ENCODE measurements at places on chromosomes 5 and 9.

DNA sequence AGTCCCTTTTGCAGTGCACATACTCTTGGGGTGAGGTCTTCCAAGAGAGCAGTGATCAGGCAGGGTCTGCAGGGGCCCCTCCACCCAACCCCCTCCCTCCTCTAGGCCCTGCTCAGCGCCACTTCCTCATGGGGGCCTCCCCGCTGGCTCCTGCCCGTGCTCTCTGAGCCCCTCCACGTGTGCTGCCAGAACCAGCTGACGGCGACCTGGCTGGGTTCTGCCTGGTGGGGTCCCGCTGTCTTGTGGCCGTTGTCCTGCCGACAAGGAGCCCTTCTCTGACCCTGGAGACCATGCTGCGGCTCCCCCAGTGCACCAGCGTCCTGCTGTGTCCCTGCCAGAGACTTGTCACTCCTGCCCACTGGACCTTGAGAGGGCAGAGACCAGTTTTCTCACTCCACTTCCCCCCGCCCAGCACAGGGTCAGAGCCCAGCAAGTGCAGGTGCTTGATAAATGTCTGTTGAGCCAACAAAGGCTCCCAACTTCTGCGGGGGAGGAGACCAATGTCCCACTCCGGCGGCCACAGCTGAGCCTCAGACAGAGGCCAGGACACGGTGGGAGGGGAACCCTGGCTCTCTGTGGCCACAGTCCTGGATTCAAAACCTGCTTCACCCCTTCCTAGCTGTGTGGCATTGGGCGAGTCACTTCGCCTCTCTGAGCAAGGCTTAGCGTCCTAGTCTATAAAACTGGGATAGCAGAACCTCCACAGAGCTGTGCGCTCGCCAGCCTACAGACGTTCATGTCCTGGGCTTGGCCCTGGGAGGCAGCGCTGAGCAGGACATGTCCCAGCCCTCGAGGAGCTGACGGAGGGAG, 24.8 kb downstream of the SARDH start:
- DNase-seq: no peak

- DNase-seq: no peak
These were observed 149.3 kb upstream of the COL5A1 start for GRCh38 chr9:134492281-134492691.

GRCh38 chr5:171848486-171848885, 62.9 kb downstream of the SMIM23 start:
- DNase-seq: no peak

DNA sequence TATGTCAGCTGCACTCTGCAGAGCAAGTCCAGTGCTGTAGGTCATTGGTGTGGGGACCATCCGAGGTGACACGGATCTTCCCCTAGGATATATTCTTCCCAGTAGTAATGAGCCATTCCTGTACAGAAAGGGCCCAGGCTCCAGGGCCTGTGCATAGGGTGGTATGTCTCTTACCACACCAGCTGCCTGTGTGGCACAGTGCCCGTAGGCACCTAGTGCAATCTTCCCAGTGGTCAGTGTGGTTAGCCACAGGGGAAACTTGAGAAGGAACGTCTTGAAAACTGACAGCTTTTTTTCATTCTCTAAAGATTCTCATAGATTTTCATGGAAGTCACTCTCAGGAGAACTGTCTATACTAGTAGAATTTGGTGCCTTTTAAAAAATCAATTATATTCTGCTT, 39.8 kb downstream of the CYSTM1 start:
- DNase-seq: no peak

DNA sequence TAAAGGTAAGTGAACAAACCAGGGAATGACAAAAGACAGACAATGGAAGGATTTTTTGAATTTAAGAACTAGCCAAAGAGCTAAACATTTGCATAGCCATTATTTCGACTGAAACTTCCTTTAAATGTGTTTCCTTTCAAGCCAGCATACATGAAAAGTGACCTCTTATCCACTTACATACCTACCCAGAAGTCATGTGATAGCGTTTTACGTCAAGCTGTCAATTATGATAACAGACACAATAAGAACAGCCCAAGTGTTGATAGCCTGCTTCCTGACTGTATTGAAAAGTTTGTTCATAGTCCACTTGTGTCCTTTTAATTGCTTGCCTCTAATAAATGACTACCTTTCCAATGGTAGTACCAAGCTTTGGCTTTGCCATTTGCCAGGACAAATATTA, 206.0 kb downstream of the NFIB start:
- no peak for DNase-seq

DNA sequence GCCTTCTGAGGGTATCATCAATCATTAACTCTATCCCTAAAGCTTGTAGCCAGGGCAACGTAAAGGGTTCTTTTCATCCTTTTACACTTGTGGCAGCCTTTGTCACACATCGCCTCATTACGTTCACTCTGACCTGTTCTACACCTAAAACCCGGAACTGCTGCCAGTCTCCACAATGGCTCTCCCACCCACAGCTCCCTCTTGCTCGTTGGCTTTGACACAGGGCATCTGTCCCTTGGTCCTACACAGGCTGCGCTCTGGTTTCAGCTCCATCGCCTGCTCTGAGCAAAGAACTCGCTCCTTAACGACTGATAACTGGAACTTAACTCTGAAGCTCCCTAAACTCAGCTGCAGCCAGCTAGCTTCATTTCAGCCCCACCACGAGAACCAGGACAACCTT, 112.8 kb upstream of the CTNND2 start:
- no peak for DNase-seq

DNA sequence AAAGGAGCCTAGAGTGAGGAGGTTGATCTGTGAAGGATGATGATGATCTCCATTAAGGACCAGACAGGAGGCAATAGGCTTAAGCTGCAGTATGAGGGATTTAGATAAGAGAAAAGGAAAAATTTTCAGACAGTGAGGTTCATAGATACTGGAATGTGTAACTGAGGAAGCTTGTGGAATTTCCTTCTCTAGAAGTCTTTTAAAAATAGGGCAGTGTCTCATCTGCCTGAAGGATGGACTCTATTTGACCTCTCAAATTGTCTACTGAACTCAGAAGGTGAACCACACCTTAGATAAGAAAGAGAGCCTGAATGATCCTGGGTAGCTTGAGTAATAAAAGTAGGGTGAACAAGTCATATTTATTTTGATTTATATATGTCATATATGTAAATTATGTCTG, 148.2 kb upstream of the CDKN2B start:
- no peak for DNase-seq

GRCh38 chr5:2530609-2531008, 220.9 kb downstream of the IRX2 start:
- DNase-seq: no peak

DNA sequence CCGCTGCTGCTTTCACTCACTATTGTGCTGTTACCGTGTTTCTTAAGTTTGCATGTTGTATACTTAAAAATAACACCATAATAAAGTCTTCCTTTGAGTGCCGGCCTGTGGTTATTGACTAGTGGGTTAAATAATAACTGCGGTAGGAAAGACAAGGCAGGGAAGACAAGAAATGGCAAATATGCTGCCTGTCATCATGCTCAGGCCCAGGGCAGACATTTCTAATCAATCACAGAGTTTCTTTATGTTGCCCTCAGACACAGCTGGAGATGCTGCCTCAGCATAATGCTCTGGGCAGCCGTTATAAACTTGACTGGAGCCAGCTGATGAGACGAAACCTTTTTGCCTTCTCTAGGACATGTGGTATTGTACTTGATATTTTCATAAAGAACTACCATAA, 215.0 kb downstream of the GAPVD1 start:
- no peak for DNase-seq

GRCh38 chr5:73443829-73444498, 4.6 kb downstream of the FOXD1 start:
- no peak for DNase-seq

GRCh38 chr5:76546497-76547102, 76.6 kb downstream of the F2RL2 start:
- DNase-seq: no peak

- no peak for DNase-seq
These were observed 4.6 kb upstream of the CATSPER3 start for GRCh38 chr5:134963098-134963497.

- DNase-seq: no peak
These were observed 33.6 kb downstream of the WWC1 start for GRCh38 chr5:168324859-168325630.

GRCh38 chr9:134768709-134769351, 111.8 kb upstream of the FCN2 start:
- DNase-seq: no peak

DNA sequence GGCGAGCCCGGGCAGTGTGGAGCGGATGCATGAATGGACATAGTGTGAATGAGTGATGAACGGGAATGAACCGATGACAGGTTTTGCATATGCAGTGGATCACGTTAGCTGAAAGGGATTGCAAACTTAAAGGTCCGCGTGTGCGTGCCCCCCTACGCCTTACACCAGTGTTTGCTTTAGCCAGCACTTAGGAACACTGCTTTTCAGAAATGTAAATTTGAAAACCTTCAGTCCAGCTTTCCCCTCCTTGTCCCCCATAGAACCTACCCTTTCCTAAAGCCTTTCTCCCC, 692 bp downstream of the PSAT1 start:
- no peak for DNase-seq

GRCh38 chr5:110105692-110106091, 416.0 kb downstream of the MAN2A1 start:
- DNase-seq: no peak

GRCh38 chr5:126884269-126884819, 107.4 kb downstream of the LMNB1 start:
- no peak for DNase-seq

DNA sequence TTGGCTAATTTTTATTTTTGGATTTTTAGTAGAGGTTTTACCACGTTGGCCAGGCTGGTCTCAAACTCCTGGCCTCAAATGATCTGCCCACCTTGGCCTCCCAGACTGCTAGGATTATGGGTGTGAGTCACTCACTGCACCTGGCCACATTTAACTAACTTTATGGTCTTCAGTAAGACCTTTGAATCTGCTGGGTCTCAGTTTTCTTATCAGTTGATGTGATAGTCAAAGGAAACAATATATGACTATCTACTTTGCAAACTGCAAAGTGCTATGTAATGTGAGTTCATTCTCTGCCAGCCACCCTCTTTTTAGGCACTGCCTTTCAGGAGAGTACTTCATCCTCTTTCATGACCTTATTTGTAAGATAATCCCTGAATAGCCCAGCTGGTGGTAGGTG, 474.7 kb downstream of the PDE4D start:
- no peak for DNase-seq

GRCh38 chr9:17064558-17064957, 70.3 kb upstream of the CNTLN start:
- DNase-seq: no peak

DNA sequence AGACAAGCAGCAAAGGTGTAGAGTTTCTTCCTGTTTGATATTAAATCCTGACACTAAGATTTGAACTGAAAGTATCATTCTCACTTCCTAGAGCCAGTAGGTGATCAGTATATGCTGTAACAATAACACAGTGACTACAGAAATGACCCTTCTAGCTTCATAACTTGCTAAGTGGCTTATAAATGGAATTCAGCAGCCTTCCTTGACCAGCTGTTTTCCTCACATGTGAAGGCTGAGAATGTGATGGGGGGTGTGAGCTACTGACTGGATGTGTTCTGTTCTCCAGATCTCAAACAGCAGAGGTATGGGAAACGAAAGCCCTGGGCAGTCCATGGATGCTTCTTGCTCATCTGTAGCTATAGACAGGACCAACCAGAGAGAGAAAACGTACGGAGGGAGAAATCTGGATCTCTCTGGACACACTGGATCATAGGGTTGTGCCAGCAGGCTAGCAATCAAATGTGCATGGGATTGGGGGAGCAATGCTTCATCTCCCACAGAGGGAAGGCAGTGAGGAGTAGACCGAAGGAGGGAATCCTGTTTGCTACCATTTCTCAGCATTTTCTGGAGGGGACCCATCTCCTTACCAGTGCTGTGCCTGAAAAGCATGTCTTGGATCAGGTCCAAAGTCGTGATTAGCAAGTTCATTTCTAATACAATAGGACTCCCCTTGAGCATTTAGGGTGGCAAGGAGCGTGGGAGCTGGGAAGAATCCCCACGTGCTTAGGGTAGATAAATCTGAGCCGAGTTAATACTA, 39.4 kb downstream of the TNFAIP8 start:
- DNase-seq: no peak

GRCh38 chr5:94422812-94423211, 195.6 kb downstream of the KIAA0825 start:
- DNase-seq: no peak

DNA sequence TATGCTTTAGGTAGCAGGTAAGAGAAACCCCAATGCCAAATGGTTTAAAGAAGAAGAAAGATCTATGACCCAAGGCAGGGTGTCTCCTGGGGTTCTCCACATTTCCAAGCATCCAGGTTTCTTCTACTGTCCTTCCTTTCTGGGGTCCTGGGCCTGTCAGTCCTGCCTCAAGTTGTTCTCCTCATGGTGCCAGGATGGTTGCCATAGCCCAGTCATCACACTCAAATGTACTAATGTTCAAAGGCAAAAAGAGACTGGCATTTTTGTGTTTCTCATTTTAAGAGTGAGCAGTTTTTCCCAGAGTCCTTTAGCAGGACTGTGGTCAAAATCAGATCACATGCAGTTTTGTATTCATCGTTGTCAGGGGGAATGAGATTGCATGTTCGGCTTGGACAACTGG, 59.9 kb upstream of the BOD1 start:
- DNase-seq: no peak

- DNase-seq: no peak
These were observed 83.0 kb upstream of the RANBP6 start for GRCh38 chr9:6098431-6098830.

DNA sequence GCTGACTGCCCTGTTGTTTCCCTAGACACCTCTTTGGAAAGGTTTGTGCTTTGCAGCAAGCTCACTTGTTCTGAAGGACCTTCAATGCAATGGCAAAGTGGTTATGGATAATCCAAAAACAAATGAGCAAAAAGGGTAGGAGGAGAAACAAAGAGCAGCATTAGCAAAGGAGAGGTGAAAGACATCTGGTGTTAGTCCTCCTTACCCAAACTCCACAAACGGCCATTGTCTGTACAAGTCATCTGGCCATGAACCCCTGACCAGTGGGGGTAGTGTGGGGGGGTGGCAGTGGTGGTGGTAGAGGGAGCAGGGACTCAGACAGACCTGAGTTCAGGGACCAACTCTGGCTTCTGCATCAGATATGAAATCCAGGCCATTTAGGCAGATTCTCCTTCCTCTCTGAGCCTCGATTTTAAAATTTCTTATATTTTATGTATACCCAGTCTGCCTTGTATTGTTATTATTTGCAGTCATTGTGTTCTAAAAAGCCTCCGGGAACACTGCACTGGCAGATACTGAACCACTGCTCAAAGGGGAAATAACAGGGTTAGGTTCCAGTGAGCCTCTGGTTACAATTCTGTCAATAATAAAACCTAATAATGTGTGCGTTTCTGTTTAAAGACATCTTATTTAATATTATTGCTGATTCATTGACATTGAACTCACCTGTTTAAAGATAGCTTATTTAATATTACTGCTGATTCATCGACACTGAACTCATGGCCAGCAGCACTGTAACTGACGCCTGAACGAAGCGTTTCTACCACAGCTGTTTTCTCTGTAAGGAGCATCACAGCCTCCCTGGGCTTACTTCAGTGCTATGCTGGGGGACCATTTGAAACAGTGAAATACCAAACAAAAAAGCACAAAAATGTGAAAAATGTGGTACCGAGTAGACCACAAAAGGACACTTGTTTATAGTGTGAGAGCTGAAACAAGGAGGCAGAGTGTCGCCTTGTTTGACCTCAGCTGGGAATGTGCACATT, 156.0 kb downstream of the SEC61B start:
- DNase-seq: no peak

GRCh38 chr5:172282272-172283019, 1.1 kb downstream of the UBTD2 start:
- no peak for DNase-seq

Measured in cortex of kidney (tissue), 1 donor.